ENCODE measurements at places on chromosomes 2 and 18.
A peak's percentile ranks its signal among the peaks of the same experiment; 100 is the strongest.

- no peak for DNase-seq
These were observed 395.6 kb downstream of the ARHGAP15 start for GRCh38 chr2:143524559-143525401.

- no peak for DNase-seq
These were observed 74.4 kb downstream of the TMEM18 start for GRCh38 chr2:602571-603359.

DNA sequence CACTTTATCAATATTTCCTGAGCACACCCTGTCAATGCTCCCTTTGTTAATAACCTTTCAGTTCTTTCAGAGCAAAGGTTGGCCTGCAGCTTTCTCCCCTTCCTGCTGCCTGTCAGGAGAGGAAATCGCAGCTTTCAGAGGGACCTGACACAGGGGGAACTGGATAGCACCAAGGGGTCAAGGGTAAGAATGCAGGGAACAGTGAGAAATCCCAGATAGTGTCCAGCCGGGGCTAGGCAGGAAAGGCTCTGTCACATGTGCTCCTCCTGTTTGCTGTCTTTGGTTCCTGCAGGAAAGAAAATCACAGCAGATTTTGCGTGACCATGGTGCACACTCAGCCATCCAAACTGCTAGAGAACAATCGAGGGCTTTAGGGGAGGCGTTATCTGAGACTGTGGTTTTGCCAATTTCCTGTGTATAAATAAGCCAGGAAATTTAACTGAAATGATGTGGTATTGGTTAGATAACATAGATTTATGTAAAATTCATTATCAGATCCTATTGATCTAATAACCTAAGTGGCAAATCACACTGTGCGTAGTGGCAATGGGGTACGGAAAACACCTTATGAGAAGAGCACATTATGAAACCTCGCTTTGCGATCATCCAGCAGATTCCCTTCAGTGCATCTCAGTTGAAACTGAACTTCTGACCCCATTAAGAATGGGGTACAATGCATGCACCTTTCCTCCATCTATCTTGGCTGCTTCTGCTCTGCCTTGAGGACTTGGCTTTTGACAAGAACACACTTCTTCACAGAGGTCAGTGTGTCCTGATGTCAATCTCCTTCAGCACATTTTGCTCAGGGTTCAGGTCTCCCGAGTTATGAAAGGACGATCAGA is 178.0 kb downstream of the ICOS start:
- DNase-seq = no peak

DNA sequence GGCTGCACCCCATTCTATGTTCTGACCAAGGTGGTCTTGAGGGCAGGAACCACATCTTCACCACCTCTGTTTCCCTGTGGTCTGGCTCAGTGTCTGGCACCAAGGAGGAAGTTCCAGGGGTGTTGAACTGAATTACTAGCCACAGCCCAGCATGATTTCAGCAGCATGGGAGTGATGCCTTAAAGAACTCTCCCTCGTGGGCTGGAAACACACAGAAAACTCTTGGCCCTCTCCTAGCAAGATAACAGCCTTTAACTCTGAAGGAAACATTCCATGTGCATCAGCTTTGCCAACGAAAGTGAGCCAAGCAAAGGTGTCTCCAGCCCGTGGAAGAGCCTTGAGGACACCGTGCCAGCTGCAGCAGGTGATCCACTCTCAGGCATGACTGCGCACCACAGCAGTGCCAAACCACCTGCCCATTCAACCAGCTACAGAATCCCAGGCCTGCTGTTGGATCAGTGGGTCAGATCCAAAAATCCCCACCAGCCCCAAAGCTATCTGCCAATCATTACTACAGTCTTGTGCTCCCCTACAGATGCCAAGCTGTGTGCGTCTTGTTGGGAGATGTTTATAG is 124.8 kb downstream of the TTC32 start:
- DNase-seq = no peak

DNA sequence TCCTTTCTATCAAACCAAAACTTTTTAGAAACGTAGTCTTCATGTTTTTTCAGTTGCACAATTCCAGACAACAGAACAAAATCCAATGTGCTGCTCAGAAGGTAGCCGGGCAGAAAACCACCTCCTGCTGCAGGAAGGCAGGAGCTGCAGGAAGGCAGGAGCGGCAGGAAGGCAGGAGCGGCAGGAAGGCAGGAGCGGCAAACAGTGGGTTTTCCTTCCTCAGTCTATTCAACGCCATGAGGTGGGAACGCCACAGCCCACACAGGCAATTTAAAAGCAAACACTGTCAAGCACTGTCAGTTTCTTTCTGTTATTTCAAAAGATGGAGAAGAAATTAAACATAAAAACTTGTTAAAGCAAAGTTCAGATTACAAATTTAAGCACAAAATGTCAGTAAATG is 601.2 kb upstream of the SALL3 start:
- no peak for DNase-seq

- no peak for DNase-seq
These were observed 87.4 kb downstream of the STK39 start for GRCh38 chr2:168159754-168160585.

GRCh38 chr2:156046900-156047299 is 285.6 kb downstream of the NR4A2 start:
- DNase-seq = no peak

GRCh38 chr2:12723736-12724463 is 7.2 kb downstream of the TRIB2 start:
- no peak for DNase-seq

- no peak for DNase-seq
These were observed 25.8 kb upstream of the ZNF397 start for GRCh38 chr18:35215026-35215425.

DNA sequence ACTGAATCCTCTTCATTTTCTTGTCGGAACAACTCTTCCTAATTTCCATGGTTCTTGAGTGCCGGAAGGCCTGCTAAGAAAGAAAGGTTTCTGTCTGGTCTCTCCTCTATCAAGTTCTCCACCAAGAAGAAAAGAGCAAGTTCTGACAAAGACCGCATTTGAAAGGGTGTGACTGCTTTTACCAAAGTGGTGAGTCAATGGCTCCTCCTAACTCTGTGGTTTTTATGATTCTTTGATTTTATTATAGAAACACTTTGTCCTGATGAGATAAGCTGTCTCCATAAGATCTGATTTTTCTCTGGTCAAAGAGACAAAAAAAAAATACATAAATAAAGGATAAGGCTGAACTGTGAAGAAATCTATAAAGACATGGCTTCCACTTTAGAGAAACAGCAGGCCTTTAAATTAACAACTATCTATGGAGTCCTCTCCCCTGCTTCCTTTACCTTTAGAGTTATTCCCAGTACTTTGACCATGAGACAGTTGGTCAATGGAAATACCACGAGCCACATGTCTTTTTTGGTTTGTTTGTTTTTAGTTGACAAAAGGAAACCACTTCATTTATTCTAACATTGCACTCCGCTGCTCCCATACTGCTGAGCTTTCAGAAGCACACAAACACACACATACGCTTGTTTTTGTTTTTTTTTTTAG is 67.7 kb downstream of the REL start:
- DNase-seq = no peak

DNA sequence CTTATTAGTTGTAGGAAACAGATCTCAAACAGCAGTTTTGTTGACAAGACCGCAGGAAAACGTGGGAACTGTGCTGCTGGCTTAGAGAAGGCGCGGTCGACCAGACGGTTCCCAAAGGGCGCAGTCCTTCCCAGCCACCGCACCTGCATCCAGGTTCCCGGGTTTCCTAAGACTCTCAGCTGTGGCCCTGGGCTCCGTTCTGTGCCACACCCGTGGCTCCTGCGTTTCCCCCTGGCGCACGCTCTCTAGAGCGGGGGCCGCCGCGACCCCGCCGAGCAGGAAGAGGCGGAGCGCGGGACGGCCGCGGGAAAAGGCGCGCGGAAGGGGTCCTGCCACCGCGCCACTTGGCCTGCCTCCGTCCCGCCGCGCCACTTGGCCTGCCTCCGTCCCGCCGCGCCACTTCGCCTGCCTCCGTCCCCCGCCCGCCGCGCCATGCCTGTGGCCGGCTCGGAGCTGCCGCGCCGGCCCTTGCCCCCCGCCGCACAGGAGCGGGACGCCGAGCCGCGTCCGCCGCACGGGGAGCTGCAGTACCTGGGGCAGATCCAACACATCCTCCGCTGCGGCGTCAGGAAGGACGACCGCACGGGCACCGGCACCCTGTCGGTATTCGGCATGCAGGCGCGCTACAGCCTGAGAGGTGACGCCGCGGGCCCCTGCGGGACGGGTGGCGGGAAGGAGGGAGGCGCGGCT is at the start of gene TYMS:
Gene TYMS, plus strand, starts transcription at position 343 of the 690 bp plus-strand sequence. Its CDS starts 90 bp downstream, at position 433.
- peak; percentile 69 for DNase-seq

DNA sequence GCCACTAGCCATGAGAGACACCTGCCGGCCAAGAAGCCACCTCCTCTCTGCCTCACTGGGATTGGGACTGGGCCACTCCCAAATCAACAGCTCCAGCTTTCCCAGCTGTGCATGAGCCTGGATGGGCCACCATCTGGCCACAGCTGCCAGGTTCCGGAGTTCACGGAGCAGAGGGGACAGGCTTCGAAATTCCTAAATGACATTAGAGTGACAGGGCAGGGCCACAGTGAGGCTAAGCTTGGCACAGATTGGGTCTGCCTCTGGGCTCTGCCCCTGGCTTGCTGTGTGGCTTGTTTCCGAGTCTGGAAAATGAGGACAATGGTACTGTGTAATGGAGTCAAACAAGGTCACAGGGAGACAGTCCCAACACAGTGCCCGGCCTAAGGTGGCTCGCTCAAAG is 6.5 kb downstream of the DIPK1C start:
- no peak for DNase-seq

DNA sequence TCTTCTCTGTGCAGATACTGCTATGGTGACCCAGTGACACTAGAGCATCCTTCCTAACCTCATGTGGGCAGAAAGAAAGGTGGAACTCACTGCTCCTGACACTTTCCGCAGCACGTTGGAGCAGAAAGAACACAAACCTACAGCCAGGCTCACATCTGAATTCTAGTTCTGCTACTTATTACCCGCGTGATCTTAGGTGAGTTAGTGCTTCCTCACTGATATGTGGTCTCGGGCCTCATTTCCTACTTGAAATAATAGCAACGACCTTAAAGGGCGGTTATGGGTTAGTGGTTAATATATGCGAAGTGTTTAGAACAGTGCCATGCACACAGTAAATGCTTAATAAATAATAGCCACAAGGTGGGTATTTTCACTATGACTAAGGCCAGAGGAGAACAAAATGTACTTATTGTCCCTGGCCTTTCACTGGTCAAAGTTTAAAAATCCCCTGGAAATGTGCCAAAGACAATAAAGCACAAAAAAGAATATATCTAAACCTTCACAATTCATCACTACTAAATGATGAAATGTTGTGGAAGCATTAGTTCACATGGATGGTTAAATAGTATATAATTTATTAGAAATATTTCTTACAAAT is 66.6 kb downstream of the MYOM1 start:
- DNase-seq = no peak

GRCh38 chr2:128789221-128789620 is 470.6 kb upstream of the HS6ST1 start:
- DNase-seq = no peak

GRCh38 chr18:38933322-38933721 is 1367.7 kb upstream of the CELF4 start:
- DNase-seq = no peak

- no peak for DNase-seq
These were observed 2.9 kb downstream of the ACKR3 start for GRCh38 chr2:236572482-236572881.

DNA sequence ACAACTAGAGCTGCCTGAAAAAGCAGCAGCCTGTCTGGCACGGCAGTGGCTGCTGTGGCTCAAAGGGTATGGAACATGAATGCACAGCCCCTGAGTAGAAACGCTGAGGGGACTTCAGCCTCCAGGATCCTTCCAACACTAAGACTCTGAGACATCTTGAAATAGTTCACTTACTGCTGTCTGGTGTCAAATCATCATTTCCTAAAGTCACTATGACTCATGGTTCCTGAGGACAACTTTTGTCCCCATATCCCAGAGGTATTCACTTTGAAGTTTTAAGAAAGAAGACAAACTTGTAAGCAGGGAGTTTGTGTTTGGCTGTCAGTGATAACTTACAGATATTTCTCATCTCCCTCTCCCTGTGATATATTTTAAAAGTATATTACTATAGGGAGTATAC is 33.3 kb upstream of the NEB start:
- no peak for DNase-seq

DNA sequence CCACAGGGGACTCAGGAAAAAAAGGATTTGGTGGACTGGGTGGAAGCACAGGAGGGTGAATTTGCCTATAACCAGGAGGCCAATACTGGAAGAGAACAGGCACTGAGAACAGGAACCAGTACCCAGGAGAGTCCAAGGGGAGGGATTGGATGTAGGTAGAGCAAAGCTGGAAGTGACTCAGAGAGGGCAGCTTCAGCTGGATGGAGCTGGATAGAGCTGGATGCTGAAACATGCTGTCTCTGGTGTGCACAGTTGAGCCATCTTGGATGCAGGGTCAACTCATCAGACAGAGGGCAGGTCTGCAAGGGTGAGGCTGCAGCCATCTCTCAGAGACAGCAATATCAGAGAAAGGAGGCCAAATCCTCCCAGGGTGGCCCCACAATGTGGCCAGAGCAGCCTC is 134.0 kb downstream of the GALNT14 start:
- no peak for DNase-seq

All from activated naive CD4-positive, alpha-beta T cell treated with anti-CD3 and anti-CD28 coated beads, Interleukin-2, amount 50 U/mL, for 72 hours (primary cell).